ENCODE measurements at places on chromosomes 7 and 10. TPM values are rescaled to one million over a fixed set of nuclear protein-coding genes. Genes with fewer than 3 reads are reported as not detected.

AS3MT gene
- total RNA-seq, result 0.37 TPM

NRP1 gene
- 35.7 TPM for total RNA-seq

CALML3 gene
- not detected for total RNA-seq

CALHM3 gene
- total RNA-seq, result not detected

GNA12 gene
- 109 TPM for total RNA-seq

NPTX2 gene
- 15.7 TPM for total RNA-seq

C10orf62 gene
- total RNA-seq, result 0.98 TPM

WNT8B gene
- total RNA-seq, result not detected

SYT15B gene
- 2.0 TPM for total RNA-seq

C7orf57 gene
- total RNA-seq, result not detected

UFSP1 gene
- total RNA-seq, result 1.6 TPM

ETV1 gene
- 31.2 TPM for total RNA-seq

HYCC1 gene
- total RNA-seq, result 26.6 TPM

MCU gene
- 21.4 TPM for total RNA-seq

SYT15 gene
- 6.3 TPM for total RNA-seq

MMD2 gene
- 11.8 TPM for total RNA-seq

TRPV5 gene
- total RNA-seq, result 2.6 TPM

ZNF511 gene
- 23.0 TPM for total RNA-seq

Measured in dorsolateral prefrontal cortex (tissue), 122 donors.